ENCODE measurements at places on chromosomes 5 and 9.

- DNase-seq = no peak
These were observed 1.1 kb downstream of the PCDHAC1 start for GRCh38 chr5:140927228-140927573.

DNA sequence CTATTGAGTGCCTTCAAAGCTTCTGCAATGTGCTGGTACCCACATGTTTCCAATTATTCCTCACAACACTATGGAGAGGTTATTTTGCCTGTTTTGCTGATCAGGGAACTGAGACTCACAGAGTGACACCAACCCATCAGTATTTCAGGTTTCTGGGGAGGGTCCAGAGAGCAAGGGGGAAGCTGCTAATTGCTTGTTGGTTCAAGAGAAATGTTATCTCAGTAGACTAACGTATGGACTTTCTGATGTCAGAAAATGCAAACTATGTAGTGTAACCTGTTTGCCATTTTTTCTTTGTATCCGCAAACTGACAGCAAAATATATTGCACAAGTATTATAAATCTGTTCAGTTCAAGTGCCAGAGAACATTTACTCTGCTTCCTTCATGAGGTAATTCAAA, 108.3 kb upstream of the MSX2 start:
- no peak for DNase-seq

DNA sequence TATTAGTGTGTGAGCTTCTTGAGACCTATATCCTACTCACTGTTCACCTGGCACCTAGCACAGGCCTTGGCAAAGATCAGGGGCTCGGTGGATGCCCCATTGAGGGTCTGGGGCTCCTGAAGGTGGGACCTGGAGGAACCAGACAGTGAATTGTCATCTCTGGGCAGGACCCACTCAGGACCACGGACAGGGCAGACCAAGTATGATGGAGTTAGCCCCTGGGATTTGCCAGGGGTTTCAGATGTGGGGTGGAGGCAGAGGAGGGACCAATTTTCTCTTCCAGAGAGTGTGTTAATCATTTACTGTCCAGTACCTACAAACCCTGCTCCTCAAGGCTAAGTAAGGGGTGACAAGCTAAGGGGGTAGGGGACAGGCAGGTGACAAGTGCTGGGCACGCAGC, 29.3 kb upstream of the TBC1D2 start:
- no peak for DNase-seq

- no peak for DNase-seq
These were observed 48.8 kb downstream of the MLANA start for GRCh38 chr9:5939530-5939929.

DNA sequence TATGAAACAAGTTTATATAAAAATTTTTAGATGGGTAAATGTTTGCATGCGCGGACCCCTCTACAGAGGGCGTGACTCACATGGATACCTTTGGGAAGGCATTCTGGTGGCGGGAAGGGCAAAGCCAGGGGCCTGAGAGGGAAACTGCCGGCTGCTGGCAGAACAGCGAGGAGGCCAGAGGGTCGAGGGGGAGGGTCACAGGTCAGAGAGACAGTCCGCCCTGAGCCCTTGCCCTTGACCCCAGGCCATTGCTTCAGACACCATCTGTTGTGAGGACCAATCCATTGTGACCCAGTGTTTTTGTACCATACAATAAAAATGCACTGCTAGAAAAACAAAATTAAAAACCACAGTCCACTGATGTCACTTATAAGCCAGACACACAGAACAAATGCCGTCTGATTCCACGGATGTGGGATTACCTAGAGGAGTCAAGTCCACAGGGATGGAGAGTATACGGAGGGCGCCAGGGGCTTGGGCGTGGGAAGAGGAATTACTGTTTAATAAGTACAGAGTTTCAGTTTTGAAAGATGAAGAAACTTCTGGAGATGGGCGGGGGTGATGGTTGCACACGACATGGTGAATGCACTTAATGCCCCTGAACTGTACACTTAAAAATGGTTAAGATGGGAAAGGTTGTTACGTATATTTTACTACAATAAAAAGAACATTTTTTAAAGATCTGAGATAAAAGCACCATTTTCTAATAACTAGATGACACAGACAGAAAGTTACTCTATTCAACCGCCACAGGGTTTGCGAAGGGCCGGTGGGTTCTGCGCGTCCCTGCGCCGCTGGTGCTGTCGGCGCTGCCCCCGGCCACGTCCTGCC, 12.0 kb downstream of the BTNL9 start:
- DNase-seq = no peak

- DNase-seq = no peak
These were observed 55.9 kb upstream of the ORM1 start for GRCh38 chr9:114266969-114267368.

GRCh38 chr5:130720355-130720754, 444.7 kb downstream of the HINT1 start:
- DNase-seq = no peak

DNA sequence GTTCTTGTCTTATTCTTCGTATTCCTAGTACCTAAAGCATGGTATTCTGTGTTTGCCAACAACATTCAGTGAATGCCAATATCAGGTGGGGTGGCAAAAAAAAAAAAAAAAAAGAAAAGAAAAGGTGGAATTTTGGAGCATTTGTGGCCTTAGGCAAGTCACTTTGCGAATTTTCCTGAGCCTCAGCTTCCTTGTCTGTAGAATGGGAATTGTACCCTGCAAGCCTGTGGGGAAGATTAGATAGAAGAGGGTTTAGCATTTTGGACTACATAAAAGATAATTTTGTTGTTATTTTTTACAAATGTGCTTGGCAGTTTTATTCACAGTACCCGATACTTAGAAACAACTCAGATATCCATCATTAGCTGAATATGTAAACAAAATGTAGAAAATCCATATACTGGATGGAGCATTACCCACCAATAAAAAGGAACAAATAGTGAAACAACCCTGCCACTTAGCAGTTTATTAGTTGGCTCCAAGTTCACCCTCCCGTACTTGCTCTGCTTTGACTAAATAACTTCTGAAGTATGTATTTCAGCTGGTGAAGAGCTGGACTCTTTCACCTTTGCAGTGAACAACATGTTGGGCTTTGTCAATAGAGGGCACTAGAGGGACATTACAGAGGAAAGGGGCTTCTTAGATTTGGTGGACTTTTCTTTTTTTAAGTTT, 13.6 kb downstream of the UBE2D2 start:
- DNase-seq = no peak

- no peak for DNase-seq
These were observed 123.9 kb downstream of the ADAMTS2 start for GRCh38 chr5:179221196-179221876.

GRCh38 chr5:78509145-78509865, 139.3 kb downstream of the LHFPL2 start:
- DNase-seq = no peak

- DNase-seq = no peak
These were observed 9.6 kb upstream of the ADRB2 start for GRCh38 chr5:148816782-148817181.

DNA sequence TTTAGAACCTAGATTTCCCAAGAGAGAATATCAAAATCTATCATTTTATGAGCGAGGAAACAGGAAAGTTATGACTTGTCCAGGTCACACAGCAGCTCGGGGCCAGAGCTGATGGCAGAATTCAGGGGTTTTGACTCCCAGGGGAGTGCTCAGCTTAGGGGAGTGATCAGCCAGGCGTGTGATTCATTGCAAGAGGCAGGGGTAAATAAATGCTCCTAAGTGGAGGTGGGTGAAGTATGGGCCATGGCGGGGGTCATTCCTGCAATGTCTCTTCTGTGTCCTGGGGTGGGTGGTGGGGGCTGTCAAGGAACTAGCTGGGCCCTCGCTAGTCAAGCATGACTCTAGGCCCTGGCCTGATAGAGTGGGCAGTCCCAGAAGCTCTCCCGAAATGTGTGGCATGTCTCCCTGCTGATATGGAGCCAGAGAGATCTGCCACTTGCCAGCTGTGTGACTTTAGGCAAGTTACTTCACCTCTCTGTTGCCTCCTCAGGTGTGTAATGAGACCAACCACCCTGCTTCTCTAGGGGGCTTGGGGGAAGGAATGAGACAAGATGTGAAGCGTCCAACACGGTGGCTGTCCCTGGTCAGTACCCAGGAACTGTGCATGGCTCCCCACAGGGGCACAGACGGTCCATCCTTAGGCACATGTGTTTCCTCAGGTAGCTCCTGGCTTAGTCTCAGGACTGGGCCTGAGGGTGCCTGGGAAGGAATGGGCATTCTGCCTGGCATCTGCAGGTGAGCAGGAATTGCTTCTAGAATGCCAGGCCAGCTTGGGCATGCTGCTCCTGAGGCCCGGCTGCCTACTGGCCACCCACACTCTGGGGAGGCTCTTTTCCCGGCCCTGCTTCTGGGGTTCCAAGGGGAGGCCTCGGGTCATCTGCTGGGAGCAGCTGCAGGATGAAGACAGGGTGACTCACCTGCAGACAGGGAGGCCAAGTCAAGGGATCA, 36.5 kb upstream of the SH3PXD2B start:
- DNase-seq = no peak

DNA sequence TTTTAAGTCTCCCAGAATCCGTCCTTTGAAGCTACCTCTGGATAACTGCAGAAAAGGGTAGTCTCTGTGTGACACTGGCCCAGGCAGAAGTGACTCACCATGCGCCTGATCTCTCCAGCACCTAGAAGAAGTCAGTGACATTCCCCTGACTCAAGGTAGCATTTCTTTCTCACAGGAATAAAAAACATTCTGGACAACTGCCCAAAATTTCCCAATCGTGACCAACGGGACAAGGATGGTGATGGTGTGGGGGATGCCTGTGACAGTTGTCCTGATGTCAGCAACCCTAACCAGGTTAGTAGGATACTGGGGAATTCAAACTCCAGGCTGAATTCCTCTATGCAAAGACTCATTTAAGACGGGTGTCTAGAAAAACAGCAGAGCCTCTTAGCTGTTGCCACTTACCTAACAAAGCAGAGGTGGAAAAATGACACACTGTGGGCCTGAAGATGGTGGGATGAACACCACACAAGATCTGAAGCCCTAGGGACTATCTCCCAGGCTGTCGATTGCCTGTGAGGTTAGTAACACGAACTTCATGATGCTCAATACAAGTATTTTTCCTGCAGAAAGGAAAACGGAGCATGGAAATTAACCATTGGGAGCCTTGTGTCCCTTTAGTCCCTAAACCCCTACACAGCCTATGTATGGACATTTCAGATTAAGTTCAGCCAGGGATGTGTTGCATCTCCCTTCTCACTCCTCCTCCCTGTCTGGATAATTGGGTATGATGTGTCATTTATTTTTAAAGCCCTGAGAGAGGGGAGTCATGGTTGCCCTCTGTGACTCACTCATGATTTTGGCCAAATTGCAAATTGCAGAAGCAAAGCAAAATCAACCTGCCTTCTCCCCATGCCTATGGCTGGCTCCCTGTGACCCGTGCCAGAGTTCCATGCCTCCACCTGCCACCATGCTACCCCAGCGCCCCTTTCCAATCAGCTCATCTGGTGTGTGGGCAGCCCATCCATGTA, 37.2 kb downstream of the THBS4 start:
- DNase-seq = no peak
